ENCODE measurements at places on chromosomes 6 and 20.
A peak's percentile ranks its signal among the peaks of the same experiment; 100 is the strongest.

GRCh38 chr20:62970307-62971210 is 18.1 kb downstream of the SLC17A9 start:
- no peak for DNase-seq

GRCh38 chr20:13777171-13777601 is 7.5 kb downstream of the ESF1 start:
- DNase-seq = no peak

DNA sequence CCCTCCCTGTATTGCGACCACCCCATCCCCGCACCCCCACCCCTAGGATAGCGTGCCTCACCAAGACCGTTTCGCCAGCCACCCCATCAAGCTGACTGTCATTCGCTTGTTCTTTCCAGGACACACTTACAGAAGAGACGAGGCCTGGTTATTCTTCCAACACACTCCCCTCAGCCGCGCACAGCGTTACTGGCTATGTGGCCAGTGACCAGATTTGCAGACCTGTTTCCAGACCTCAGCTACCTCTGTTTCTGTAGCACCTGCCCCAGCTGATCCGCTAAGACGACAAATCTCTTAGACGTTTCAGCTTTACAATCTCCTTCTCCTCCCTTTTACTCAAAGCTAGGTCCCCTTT is 26.1 kb downstream of the HLA-F start:
- no peak for DNase-seq

GRCh38 chr20:60295214-60295613 is 337.0 kb downstream of the CDH26 start:
- DNase-seq = no peak

- no peak for DNase-seq
These were observed 514.3 kb upstream of the JARID2 start for GRCh38 chr6:14731611-14732010.

DNA sequence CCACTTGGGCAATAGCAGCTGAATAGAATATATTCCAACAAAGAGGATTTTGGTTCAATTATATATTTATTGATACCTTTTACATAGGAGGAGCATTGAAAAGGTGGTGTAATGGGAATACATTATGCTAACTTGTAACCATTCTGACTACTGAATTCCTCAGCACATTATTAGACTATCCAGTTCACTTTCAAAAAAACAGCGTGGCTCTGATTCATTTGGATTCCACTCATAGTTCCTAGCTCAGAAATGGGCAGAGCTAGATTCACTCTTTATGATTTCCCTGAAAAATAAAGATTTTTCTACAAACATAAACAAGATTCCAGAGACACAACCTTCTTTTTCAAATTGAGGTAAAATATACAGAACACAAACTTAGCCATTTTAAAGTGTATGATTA is 9.2 kb upstream of the TRERF1 start:
- no peak for DNase-seq

DNA sequence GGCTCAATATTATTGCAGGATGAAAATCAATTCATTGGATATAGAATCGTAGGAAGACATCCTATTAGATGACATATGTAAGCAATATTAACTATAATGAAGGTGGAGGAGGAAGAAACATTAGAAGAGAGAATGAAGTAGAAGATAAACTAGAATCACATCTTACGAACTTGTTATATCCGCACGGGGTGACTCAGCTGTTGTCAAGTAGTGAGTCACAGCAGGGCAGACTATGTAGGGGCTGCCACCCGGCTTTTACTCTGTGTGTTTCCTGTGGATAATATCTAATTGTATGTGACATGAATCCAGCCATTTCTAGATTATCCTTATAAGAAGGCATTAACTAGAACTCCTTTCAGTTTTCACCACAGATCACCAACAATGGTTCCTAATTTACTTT is 520.2 kb downstream of the DOK5 start:
- no peak for DNase-seq

GRCh38 chr20:34863421-34863965 is 9.2 kb downstream of the GGT7 start:
- no peak for DNase-seq

GRCh38 chr6:169234634-169235033 is 19.0 kb downstream of the THBS2 start:
- DNase-seq = no peak

DNA sequence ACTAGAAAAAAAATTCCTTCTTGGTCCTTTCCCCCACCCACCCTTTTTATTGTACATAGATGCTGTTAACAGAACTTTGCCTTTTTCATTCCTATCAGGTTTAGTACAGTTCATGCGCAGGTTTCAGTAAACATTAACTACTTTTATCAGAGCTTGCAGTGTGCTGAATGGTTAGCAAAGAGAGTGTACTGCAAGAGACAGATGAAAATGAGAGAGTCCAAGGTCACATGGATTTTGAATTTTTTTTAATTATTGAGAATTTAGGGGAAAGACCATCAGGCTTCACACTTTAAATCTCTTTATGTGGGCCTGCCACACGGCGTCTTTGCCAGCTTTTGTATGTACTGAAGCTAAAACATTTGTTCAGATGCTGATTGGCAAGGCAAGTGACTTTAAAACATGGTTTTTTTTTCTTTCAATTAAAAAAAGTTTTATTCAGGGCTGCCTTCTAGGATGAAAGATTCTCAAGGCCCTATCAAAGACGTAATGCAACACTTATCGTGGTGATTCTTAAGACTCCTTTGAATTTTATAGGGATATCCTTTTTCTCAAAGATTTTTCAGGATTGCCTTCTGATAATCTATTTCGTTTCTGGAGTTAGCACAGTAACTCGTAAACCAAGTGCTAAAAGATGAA is 32.2 kb downstream of the RREB1 start:
- DNase-seq = no peak

DNA sequence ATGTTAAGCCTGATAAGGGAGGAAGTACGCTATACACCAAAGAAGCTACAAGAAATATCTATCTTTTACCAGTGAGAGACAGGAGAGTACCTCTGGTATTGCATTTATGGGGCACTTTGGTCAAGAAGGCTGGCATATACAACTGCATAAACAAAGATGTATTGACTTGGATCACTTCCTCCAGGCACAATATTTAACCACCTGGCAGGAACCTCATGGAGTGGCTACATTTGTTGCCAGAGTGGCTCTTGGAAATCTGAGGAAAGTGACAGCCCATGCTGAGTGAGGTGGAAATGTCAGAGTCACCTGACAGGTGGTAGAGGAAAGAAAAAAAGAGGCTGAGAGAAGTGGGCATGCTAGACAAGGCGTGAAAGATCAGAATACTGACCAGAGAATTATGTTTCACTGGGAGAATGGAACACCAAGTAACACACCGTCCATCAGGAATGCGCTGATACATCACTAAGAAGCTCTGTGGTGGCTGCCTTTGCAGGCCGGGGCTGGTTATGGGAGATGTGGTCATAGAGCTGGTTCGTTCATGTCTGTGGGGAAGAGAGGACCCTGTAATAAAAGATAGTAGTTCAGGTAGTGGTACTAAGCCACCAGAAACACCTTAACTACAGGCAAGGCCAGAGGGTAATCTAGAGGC is 61.4 kb upstream of the UFL1 start:
- DNase-seq = no peak

DNA sequence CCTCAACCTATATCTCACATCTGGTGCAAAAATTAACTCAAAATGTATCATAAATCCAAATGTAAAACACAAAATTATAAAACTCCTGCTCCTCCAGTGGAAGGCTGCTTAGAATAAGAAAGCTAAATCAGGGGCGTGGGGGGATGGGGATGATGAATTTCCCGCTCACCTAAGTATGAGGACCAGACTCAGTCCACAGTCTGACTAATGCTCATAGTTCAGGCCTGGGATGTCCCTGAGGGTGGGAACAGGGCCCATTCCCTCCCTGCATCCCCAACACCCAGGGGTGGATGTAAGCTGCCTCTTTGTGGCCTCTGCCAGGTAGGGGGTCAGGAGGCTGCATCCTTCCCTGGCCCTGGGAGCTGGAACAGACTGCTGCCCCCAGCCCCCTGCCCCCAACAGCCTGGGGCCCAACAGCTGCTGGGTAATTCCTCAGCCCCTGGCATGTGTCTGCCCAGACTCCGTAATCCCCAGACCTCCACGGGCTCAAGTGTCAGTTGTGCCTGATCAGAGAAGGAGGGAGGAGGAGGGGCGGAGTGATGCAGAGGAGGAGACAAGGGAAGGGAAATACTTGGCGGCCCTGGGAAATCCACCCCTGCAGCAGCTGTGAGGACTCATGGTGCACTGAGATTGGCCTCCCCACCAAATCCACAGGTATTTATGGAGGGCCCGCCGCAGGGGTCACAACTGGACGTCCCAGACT is 224.5 kb downstream of the PREX1 start:
- DNase-seq = no peak

GRCh38 chr6:121040831-121041230 is 293.4 kb downstream of the TBC1D32 start:
- no peak for DNase-seq

GRCh38 chr6:25359191-25359861 is 80.2 kb downstream of the CARMIL1 start:
- DNase-seq = no peak

- DNase-seq = no peak
These were observed 4.8 kb upstream of the TUBB2B start for GRCh38 chr6:3232017-3232945.

- no peak for DNase-seq
These were observed 147.4 kb upstream of the SCGN start for GRCh38 chr6:25504661-25505060.

GRCh38 chr6:39892490-39893129 is 41.7 kb downstream of the MOCS1 start:
- DNase-seq = no peak

- DNase-seq = no peak
These were observed 642.6 kb downstream of the KIF16B start for GRCh38 chr20:15930311-15931305.

- DNase-seq = no peak
These were observed 88.5 kb downstream of the TBC1D7 start for GRCh38 chr6:13239530-13240455.

- peak; percentile 25 for DNase-seq
These were observed 549 bp downstream of the ANKRD6 start for GRCh38 chr6:89433252-89434149.

GRCh38 chr6:169885831-169886230 is 134.4 kb downstream of the ERMARD start:
- DNase-seq = no peak

GRCh38 chr6:100685747-100686146 is 195.4 kb downstream of the ASCC3 start:
- no peak for DNase-seq

DNA sequence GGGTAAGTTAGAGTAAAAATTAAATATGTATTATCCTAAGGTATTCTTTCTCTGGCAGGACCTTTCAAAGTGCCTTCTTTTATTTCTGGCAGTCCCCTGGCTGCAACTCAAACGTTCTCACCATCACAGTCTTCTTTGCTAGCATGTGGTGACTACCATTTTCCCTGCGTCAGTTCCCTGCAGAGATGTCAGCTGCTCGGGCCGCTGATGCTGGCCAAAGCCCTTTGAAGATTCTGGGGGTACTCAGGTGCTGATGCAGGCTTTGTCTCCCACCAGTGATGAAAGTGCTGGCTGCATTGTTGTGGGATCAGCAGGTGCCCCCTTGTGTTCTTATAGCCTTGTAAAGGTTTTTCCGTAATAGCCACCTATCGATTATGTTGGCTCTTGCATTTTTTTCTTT is 140.1 kb downstream of the BTBD3 start:
- no peak for DNase-seq

GRCh38 chr6:144566868-144567615 is 281.9 kb downstream of the UTRN start:
- DNase-seq = peak; percentile 3

GRCh38 chr20:52975029-52975732 is 3.0 kb downstream of the TSHZ2 start:
- no peak for DNase-seq

DNA sequence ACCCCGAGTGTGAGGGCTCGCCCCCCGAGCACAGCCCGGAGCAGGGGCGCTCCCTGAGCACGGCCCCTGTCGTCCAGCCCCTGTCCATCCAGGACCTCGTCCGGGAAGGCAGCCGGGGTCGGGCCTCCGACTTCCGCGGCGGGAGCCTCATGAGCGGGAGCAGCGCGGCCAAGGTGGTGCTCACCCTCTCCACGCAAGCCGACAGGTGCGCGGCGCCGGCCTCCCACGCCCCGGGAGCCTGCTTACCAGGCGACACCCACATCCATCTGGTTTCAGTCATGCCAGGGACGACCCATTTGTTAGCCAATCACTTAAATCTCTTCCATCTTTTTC is 73.5 kb upstream of the PBOV1 start:
- no peak for DNase-seq

DNA sequence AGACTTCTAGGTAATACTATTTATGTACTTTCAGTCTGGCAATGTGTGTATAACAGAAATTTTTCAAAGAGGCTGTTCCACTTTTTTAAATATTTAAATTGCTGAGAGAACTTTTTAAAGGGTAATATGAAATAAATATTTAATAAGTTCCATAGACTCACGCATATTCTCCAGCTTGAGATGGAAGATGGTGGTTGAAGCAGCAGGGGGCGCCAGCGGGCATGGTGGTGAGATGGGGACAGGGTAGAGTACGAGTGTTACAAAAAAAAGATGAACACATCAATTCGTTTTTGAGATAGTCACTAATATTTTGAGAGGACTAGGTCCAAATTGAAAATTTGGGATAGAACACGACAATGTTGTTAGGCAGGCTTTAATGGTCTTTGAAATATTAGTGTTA is 68.4 kb downstream of the RSPO3 start:
- DNase-seq = peak; percentile 21

GRCh38 chr6:15864038-15864707 is 201.3 kb upstream of the DTNBP1 start:
- no peak for DNase-seq

DNA sequence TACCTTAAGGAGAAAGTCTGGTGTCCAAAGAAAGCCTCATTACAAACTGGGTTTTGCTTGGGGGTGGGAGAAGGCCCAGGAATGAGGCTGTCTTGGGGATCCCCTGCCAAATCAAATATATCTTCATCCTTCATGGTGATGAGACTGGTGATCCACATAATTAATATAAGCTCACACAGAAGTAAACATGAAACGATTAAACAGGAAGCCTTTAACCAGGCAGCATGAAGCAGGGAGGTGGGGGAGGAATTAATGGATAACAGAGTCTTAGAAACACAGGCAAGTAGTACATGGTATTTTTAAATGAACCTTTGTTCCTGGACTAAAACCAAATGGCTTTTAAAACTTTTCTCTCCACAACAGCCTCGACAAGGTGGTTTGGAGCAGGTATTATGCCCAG is 437.5 kb downstream of the TFAP2A start:
- no peak for DNase-seq

DNA sequence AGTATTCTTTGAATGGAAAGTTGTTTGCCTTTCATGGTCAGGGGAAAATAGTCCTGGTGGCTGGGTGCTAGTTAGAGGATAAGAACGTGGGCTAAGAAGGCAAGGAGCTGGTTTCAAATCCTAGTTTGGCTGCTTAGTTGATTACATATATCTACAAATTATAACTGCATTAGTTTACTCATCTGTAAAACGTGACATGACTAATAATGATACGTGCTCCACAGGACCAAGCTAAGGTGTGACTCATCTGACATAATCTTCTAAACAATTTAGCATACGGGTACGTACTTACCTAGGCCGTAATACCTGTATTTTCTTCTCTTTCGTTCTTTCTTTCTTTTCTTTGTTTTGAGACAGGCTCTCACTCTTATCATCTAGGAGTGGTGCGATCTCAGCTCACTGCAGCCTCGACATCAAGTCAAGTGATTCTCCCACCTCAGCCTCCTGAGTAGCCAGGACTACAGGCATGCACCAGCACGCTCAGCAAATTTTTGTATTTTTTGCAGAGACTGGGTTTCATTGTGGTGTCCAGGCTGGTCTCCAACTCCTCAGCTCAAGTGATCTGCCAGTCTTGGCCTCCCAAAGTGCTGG is 1274.2 kb upstream of the GJE1 start:
- DNase-seq = no peak
